Activated B cell treated with CpG ODN at 0.5 μM for 24 hours (primary cell): ENCODE measurements at places on chromosomes 3 and 15.

DNA sequence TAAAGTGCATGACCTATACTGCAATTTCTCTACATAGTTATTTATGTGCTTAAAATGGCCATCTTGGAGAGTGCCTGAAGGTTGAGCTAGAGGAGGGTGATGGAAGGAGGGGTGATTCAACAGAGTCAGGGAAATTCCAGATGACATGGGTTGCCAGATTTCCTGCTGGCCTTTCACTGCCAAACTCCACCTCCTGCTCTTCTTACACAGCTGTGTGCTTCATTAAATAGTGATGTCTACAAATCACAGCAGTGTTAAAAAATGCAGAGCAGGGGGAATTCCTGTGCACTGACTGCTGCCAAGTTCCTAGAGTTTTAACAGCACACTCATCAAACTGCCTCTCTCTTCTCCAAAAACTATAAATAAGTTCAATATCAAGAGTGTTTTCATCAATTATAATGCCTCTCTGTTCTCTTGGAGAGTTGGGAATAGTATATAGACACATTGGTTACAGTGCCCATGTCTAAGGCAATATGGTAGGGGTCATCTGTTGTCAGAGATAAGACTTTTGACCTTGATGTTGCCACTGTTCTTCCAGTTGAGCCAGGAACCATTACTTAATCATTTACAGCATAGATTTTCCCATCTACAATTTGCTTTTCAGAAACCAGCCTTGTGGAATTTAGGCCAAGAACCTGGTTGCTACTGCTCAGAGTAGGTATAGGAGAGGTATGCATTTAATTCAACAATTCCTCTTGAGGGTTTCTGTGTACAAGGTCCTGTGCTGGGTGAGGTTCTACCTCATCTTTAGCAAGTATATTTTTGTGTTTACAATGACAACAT, 79.6 kb downstream of the TP63 start:
- no peak for DNase-seq

DNA sequence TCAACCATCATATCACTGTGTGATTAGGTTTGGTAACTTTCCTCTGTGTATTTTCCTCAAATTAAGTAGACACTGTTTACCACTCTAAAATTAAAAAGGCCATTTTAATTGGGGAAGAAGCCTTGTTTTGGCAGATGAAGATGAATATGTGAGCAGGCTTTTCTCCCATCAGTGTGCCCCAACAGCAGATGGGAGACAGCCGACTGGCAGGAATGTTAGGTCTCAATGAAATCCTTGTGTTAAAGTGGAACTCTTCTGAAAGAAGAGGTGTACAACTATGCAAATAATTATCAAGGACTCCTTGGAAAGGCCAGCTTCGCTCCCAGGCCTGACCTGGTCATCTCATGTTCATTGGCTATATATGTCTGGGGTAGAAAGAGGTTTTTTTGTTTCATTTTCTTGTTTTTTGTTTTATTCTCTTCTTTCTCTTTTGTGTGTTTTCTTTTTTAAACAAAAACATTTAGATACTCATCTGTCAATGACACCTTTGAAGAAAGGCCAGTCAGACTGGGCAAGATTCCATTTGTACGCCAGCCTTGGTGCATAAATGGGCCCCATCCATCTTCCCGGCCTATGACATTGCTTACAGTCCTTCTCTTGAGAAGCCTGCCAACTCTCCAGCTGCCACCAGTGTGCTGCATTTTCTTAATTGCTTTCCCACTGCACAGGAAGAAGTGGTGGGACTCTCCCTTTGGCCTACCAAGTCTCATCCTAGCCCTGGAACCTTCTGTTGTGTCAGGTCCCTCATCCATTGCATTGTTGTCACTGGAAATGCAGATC, 25.8 kb downstream of the LRTM1 start:
- no peak for DNase-seq

GRCh38 chr3:133655731-133656515, 5.8 kb downstream of the TOPBP1 start:
- DNase-seq: no peak

GRCh38 chr15:28091313-28091712, 7.8 kb downstream of the OCA2 start:
- no peak for DNase-seq

DNA sequence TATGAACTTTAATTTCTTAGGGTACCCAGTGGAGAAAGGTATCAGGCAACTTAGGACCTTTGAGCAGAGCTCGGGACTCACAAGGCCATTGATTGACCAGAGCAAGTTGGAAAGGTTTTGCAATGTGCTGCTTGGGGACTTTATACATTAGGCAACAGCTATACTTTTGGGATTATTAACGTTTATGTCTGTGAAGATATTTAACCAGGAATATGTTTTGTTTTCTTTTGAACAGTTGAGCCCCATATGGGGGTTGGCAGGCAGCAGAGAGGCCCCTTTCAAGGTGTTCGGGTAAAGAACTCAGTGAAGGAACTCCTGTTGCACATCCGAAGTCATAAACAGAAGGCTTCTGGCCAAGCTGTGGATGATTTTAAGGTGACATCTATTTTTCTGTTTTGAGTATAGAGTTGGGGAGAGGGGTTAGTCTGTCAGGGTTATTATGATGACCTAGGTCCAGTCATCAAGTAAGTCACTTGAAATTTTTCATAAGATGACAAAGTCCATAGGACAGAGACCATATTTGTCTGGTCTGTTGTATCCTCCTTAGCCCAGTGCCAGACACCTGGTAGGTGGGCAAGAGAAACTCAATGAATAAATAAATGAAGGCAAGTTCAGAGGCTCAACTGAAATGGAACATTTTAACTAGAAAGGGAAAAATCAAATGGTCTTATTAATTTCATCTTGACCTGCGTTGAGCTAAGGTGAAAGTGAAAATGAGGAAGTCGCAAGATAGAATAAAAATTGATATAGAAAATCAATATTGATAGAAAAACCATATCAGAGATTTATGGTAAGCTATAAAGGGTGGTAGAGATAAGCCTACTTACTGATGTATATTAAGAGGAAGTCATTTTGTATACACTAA, 2.8 kb downstream of the NFKBIZ start:
- DNase-seq: no peak

GRCh38 chr15:43225201-43225949, 4.6 kb upstream of the EPB42 start:
- DNase-seq: no peak

DNA sequence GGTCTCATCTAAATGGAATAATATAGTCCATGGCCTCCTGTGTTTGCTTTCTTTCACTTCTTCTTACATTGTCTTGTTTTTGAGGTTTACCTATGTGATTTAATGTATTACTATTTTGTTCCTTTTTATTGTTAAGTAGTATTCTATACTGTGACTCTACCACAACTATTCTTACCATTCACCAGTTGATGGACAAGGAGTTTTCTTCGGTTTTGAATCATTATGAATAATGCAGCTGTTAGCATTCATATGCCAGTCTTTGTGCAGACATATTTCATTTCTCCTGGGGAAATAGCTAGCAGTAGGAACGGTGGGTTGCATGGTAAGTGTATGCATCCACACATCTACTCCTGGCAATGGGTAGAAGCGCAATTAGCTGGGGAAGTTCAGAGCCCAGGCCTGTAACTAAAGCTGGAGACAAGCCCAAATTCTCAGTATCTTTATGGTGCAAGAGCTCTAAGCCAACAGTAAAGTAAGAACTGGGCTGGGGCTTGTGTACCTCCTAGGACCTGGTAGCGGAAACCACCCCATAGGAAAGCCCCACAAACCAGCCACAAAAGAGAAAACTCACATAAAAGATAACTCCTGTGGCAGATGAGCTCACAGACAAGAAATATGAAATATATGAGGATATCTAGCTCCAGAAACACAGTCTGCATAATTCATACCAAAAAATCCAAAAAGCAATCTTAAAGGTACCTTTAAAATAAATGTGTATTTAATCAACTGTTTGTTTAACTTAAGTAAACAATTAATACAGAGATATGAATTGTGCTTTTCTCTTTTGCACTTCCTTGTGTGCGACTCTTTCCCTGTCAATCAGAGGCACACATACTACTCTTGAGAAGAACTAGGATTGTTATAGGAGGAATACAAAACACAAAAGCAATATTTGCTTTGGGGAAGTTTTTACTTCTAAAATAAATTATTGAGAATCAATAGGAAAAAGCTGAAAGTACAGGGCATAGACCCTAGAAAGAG, 2.7 kb upstream of the CSTA start:
- DNase-seq: no peak

GRCh38 chr3:41688595-41689380, 273.1 kb downstream of the ULK4 start:
- DNase-seq: no peak

DNA sequence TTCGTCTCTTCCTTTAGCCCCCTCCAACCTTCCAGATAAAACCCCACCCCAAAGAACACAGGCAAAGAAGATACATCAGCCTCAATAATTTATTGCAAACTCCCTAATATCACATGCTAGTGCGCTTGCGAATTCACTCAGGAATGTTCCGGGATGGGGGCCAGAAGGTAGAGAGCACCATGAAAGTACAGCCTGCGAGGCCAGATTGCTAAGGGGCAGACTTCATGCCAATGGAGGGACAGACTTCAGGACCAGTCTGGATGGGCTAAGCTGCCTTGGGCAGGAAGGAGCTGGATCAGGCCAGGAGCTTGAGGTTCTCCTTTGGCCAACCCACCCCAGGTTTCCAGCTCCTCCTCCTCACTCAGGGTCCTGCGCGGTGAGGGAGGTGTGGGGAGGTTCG, 13.4 kb downstream of the CIDEC start:
- no peak for DNase-seq

- DNase-seq: no peak
Measured at GRCh38 chr3:14278799-14279625, 100.4 kb downstream of the LSM3 start.

- DNase-seq: no peak
Measured at GRCh38 chr3:10365791-10366190, 44.9 kb upstream of the SEC13 start.

DNA sequence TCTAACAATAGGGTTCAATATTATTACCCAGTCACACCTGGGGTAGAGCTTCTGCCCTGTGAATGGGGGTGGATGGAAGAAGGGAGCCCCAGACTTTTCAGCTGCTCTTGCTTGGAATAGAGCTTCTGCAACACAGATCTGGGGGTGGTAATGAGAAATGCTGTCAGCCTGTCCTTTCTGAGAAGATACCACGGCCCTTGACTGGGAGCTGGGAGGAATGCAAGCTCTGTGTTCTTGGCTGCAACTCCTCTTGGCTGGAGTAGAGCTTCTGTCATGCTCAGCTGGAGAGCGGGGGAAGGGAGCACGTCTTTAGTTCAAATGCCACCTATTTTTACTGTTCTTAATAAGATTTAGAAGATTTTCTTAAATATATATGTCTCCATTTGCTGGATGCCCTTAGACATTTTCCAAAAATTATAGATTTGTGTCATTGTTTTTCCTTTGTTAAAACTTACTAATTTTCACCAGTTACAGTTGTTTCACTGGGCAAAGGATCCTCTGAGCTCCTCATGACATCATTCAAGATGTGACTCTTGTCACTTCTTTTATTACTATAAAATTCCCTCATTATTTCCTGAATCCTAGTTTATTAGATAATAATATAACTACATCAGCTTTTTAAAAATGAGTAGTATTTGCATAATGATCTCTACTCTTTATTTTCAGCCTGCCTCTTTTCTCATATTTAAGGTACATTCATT, 180.0 kb upstream of the TGFBR2 start:
- no peak for DNase-seq

GRCh38 chr3:55180936-55181535, 253.2 kb upstream of the LRTM1 start:
- no peak for DNase-seq

DNA sequence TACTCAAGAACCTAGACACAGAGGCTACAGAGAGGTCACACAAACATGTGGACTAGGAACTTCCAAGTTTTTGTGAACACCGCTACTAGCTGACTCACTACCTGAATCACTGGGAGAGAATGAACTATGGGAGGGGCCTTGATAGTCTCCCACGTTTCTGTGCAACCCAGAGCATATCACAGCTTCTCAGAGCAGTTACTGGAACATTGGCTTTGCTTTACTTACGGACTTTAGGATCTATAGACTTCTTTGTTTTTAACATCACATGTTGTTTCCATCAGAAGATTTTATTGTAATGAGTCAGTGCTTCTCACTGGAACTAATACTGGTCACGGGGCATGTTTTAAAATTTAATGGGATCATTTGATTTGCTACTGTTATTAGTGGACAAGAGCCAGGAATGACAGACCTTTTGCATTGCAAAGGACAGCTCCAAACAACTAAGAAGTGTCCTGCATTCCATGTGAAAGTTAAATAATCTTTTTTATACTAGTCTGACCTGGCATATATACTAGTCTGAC, 35.6 kb downstream of the RTP4 start:
- DNase-seq: no peak

- DNase-seq: no peak
Measured at GRCh38 chr3:124747111-124747981, 17.1 kb downstream of the UMPS start.

DNA sequence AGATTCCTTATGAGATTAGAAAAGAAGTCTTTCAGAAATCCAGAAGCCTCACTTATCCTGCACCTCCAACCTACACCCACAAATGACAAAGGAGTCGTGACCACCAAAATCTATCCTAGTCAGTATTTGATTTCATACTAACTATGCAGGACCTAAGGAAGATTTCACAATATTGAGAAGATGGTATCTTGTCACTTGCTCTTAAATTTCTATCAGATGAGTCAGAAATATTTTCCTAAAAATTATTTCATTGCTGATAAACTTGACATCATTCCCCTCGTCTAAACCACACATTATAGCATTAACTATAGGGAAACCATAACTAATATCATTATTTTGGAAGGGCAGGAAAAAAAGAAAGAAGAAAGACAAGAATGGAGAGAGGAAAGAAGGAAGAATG, 138.0 kb upstream of the THBS1 start:
- DNase-seq: no peak

DNA sequence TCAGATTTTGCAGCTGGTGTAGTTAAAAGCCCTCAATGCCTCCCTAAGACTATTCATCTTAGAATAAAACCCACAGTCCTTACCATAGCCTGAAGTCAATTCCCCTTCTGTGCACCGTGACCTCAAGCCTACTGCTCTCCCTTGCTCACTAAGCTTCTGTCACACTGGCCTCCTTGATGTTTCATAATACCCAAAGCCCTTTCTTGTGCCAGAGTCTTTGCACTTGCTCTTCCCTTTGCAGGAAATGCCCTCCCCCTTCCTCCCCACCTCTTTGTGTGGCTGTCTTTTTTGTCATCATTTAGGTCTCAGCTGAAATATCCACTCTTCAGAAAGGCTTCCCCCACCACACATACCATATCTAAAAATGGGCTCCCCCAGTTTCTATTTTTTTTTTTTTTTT, 4.2 kb upstream of the PLEKHO2 start:
- no peak for DNase-seq

- no peak for DNase-seq
Measured at GRCh38 chr3:119322021-119322834, 28.0 kb downstream of the ARHGAP31 start.
